ENCODE measurements at places on chromosomes 5 and 9.

GRCh38 chr5:77725616-77726015, 50.5 kb downstream of the TBCA start:
- no peak for DNase-seq

DNA sequence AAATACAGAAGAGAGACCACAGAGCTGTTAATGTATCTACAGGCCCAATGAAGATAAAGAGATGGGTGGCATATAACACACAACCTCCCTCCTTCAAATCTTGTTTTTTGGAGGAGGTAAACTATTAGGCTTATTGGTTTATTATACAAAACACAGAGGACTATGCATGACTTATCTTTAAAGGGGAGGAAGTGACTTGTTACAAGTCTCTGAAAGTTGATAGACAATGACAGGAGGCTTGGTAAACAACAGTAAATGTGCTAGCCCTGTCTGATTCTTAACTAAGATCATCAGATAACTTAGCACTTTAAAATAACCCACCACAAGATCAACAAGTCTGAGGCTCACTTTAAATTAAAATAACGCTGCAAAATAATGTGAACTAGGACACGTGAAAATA, 219.0 kb downstream of the MLLT3 start:
- no peak for DNase-seq

DNA sequence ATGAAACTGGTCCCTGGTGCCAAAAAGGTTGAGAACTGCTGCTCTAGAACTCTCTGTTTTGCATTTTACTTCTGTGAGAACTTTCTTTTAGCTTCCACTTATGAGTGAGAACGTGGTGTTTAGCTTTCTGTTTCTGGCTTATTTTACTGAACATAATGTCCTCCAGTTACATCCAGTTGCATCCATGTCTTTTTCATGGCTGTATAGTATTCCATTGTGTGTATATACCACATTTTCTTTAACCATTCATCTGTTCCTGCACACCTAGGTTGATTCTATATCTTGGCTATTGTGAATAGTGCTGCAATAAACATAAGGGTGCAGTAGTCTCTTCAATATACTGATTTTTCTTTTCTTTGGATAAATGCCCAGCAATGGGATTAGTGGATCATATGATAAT, 165.7 kb downstream of the NPR3 start:
- no peak for DNase-seq

- no peak for DNase-seq
Observed at GRCh38 chr9:3848445-3849114, 322.8 kb upstream of the RFX3 start.

- no peak for DNase-seq
Observed at GRCh38 chr9:22147813-22148527, 138.9 kb upstream of the CDKN2B start.
